ENCODE measurements at places on chromosomes 1 and 21.

DNA sequence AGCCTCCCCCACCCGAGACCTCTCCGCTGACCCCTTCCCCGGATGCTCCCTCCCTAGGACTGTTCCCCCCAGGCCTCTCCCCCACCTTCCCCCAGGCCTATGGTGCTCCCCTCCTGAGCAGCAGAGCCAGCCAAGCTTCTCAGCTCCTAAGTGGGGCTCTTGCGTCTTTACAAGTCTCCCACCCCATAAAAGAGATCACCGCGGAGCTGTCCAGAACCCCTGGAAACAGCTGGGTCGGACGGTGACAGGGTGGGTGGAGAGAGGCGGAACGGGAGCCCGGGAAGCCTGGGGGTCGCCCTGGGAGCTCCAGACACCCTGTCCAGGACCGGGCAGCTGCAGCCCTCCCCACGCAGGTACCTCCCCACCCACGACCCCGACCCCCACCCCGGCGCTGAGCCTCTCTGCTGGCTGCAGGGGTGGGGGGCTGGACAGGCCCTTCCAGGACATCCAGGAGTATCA lies 61.2 kb downstream of the WNT9A start:
- H3K27ac ChIP-seq, result no peak overlapping the region
- H3K27me3 ChIP-seq, result peaks cover 4% of the 10 kb centered on the region
- peaks cover 6% of the 10 kb centered on the region for H3K4me1 ChIP-seq
- H3K36me3 ChIP-seq, result no peaks in the 10 kb centered on the region
- no peak for DNase-seq
- peak overlapping the region; percentile 54 for H3K4me3 ChIP-seq

- no peak for DNase-seq
- no peak overlapping the region for H3K27ac ChIP-seq
- H3K27me3 ChIP-seq, result no peaks in the 10 kb centered on the region
- H3K36me3 ChIP-seq, result peaks cover 15% of the 10 kb centered on the region
- no peak overlapping the region for H3K4me3 ChIP-seq
Observed at GRCh38 chr1:168288311-168289052, 7.8 kb downstream of the TBX19 start.

DNA sequence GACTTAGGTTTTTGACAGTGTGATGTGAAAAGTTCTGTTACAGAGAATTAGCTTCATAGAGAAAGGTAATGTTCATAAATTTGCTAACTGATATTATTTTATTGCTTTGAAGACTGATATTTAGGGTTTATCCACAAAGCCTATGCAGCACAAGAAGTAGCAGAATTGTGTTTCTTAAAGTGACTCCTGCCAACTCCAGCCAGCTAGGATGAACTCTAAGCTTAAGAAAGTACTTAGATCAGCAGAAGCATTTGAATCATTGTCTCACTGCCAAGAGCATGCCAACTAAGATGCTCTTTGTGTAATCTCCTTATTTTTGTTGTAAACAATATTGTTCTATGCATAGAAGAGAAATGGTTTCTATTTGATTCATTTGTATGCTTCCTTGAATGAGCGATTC lies 589.4 kb upstream of the ADGRL4 start:
- H3K27ac ChIP-seq, result no peak overlapping the region
- H3K4me3 ChIP-seq, result no peak overlapping the region
- no peaks in the 10 kb centered on the region for H3K27me3 ChIP-seq
- no peaks in the 10 kb centered on the region for H3K36me3 ChIP-seq

GRCh38 chr1:185315445-185316071 lies 1.5 kb downstream of the IVNS1ABP start:
- peak overlapping the region; percentile 98 for H3K27ac ChIP-seq
- H3K27me3 ChIP-seq, result no peaks in the 10 kb centered on the region
- no peak for DNase-seq
- peaks cover 40% of the 10 kb centered on the region for H3K4me1 ChIP-seq
- H3K4me3 ChIP-seq, result peak overlapping the region; percentile 100

- H3K4me3 ChIP-seq, result no peak overlapping the region
- H3K27me3 ChIP-seq, result no peaks in the 10 kb centered on the region
- no peak overlapping the region for H3K27ac ChIP-seq
- peaks cover 49% of the 10 kb centered on the region for H3K36me3 ChIP-seq
Observed at GRCh38 chr1:90027281-90027680, 32.4 kb downstream of the ZNF326 start.

DNA sequence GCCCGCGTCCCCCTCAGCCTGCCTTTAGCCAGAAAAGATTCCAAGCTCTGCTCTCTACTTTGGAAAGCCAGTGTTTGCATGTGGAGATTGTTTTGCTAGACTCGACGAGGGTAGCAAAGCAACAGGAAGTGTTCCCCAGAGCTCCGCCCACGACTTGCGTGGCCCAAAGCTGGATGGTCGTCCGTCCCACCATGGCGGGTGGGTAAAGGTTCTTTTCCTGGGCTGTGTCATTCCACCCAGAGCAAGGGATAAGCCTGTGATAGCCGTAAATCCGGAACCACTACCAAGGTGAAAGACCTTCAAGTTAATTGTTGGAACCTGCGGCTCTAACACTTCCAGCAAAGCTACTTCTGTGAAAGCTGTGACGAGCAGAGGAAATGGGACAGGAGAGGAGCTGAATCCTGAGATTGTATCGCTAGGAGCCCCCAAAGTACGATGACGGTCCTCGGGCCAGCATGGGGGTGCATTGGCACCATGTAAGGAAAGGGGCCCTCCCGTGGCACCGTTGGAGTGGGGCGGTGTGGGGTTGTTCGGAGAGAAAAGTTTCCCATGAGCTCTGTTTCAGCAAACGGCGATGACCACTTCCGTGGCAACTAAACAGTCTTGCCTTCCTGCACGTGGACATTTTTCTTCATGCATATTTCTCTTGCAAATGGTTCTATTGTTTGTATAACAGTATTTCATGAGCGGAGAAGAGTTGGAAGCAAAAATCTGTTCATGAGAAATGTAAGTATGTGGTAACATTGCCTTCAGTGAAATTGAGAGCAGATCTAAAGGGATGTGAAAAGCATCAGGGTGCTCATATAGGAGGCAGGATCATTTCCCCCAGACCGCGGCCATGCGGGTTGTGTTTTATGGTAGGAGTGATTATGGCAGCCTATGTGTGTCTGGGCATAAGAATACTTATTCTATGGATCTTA lies 8.4 kb downstream of the MX2 start:
- peak overlapping the region; percentile 77 for H3K27ac ChIP-seq
- H3K4me3 ChIP-seq, result peak overlapping the region; percentile 79
- H3K4me1 ChIP-seq, result peaks cover 52% of the 10 kb centered on the region
- DNase-seq, result no peak
- H3K36me3 ChIP-seq, result peaks cover 13% of the 10 kb centered on the region

- no peaks in the 10 kb centered on the region for H3K4me1 ChIP-seq
- H3K4me3 ChIP-seq, result no peak overlapping the region
- H3K27ac ChIP-seq, result no peak overlapping the region
- DNase-seq, result no peak
- H3K36me3 ChIP-seq, result no peaks in the 10 kb centered on the region
- H3K27me3 ChIP-seq, result peaks cover 6% of the 10 kb centered on the region
Observed at GRCh38 chr1:152954436-152954835, 7.4 kb downstream of the SPRR5 start.

GRCh38 chr21:25813917-25814316 lies 79.1 kb downstream of the GABPA start:
- no peak overlapping the region for H3K4me3 ChIP-seq
- no peaks in the 10 kb centered on the region for H3K4me1 ChIP-seq
- peaks cover 1% of the 10 kb centered on the region for H3K27me3 ChIP-seq
- DNase-seq, result no peak

DNA sequence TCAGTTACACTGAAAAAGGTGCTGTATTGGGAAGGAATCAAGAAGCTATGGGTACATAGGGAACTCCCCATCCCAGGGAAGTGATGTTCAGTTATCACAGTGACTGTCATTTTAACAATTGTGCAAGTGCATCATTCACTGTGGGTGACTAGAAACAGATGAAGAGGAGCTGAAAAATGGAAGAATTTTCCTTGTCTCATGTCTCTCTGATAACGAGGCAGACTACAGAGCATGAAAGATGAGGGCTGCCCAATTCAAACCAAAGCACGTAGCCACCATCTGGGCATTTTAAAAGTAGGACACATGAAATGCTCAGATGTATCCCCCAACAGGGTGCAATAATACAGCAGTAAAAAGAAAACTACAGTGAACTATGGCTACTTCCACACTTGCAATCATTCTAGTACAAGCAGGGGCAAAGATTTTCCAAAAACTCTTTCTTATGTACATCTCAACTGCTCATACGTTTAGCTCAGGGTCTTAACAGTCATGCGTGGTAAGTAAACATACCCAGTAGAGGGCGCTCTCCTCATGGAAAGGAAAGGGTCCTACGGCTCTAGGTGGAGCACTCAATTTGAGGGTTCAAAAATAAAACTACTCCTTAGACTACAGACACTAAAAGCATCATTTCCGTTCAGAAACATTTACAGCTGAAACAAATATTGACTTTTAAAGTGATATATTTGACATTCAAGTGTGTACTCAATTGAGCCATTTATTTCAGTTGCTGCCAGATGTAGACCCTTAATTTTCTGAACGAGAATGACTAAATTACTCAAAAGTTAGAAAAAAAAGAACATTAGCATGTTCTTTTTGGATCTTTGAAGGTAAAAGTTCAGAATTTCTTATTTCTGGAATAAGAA lies 143.2 kb downstream of the KCTD3 start:
- no peak overlapping the region for H3K27ac ChIP-seq
- no peaks in the 10 kb centered on the region for H3K36me3 ChIP-seq
- H3K4me1 ChIP-seq, result no peaks in the 10 kb centered on the region

GRCh38 chr1:40094466-40095110 lies 2.5 kb downstream of the PPT1 start:
- H3K27ac ChIP-seq, result peak overlapping the region; percentile 59
- no peak for DNase-seq
- peaks cover 11% of the 10 kb centered on the region for H3K36me3 ChIP-seq
- H3K4me3 ChIP-seq, result no peak overlapping the region
- H3K4me1 ChIP-seq, result peaks cover 30% of the 10 kb centered on the region

DNA sequence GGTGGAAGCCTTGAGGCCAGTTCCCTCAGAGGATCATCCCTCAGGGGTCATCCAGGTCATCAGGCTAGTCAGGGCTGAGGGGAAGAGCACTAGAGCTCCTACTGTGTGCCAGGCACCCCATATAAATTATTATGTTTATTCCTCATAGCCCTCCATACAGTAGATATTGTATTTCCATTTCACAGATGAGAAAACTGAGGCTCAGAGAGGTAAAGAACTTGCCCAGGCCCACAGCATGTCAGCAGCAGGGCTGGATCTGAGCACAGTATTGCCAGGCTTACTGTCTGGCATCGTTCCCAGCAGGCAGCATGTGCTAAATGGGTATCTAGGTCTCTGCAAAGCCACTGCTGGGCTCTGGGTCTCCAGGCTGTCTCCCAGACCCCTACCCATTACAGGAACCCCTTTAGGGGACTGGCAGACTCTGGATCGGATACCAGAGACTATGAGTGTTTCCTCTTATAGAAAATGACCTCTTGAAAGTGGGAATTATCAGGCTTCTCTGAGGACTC lies 153.3 kb downstream of the PTPRU start:
- no peak overlapping the region for H3K27ac ChIP-seq
- DNase-seq, result no peak
- no peaks in the 10 kb centered on the region for H3K4me1 ChIP-seq
- H3K36me3 ChIP-seq, result no peaks in the 10 kb centered on the region
- peaks cover 24% of the 10 kb centered on the region for H3K27me3 ChIP-seq

GRCh38 chr1:5988596-5989285 lies 3.5 kb downstream of the NPHP4 start:
- no peak overlapping the region for H3K4me3 ChIP-seq
- H3K4me1 ChIP-seq, result peaks cover 16% of the 10 kb centered on the region
- DNase-seq, result no peak
- H3K27ac ChIP-seq, result no peak overlapping the region
- no peaks in the 10 kb centered on the region for H3K36me3 ChIP-seq

GRCh38 chr1:10630661-10631120 lies 155.9 kb downstream of the PEX14 start:
- peaks cover 11% of the 10 kb centered on the region for H3K36me3 ChIP-seq
- H3K4me1 ChIP-seq, result no peaks in the 10 kb centered on the region
- no peak overlapping the region for H3K27ac ChIP-seq
- no peak overlapping the region for H3K4me3 ChIP-seq
- DNase-seq, result no peak
- no peaks in the 10 kb centered on the region for H3K27me3 ChIP-seq

DNA sequence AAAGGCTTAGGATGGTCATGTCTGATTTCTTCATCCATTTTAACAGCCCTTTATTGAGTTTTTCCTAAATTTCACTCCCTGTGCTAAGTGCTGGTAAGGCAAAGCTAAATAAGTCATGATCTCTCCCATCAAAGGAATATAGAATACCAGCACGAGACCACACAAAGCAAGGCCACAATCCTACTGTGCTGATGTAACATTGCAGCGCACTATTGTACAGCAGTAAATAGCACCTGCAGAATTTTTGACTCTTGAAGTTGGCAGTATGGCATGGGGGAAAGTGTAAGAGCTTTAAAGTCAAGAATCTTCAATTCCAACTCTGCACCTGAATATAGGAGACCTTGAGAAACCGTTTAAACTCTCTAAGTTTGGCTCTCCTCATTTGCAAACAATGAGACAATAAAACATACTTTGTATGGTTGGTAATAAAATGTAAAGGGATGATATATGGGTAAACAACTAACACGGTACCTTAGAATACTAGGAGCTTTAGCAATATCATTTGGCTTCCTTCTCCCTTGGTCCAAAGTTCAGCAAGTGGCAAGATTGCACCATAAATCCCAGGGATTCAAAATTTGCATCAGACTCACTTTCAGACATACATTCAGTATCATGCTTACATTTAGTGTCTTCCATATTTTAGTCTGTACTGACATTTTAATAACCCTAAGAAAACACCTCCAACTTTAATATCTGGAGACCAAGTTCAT lies 132.9 kb upstream of the PRDX6 start:
- H3K27me3 ChIP-seq, result no peaks in the 10 kb centered on the region
- H3K36me3 ChIP-seq, result peaks cover 6% of the 10 kb centered on the region
- DNase-seq, result no peak
- H3K4me1 ChIP-seq, result no peaks in the 10 kb centered on the region

DNA sequence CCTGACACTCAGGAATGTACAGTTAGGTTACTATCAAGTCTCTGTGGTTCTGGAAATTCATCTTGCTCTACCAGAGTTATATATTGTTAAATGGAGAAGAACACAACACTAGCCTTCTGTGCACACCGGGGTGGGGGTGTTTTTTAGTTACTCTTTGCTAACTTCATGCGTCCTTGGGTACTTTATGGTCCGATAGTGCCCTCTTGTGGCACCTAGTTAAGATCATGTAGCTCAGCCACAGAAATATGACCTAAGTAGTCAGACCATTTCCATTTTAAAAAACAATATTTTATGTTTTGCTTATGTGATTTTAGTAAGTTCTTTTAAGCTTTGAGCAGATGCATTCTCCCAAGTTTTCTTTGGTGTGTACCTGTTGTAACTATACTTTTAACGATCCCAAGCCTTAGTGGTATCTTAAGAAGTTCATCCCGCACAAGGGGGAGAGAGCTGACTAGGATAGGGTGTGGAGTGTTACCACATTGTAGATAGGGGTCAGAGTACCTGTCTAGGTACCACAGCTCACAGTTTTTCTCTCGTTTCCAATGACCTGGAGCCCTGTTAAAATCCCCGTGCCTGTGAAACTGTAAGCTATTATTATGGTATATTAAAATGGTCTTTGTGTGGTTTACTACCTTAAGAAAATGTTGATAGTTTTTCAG lies 20.6 kb upstream of the SH3D21 start:
- no peak overlapping the region for H3K4me3 ChIP-seq
- H3K27ac ChIP-seq, result peak overlapping the region; percentile 73
- peaks cover 25% of the 10 kb centered on the region for H3K36me3 ChIP-seq

GRCh38 chr1:41660570-41661427 lies 176.3 kb upstream of the EDN2 start:
- peak overlapping the region; percentile 57 for H3K27ac ChIP-seq
- H3K4me1 ChIP-seq, result peaks cover 47% of the 10 kb centered on the region
- H3K27me3 ChIP-seq, result no peaks in the 10 kb centered on the region
- DNase-seq, result no peak
- H3K36me3 ChIP-seq, result peaks cover 2% of the 10 kb centered on the region

- no peak overlapping the region for H3K4me3 ChIP-seq
- H3K27ac ChIP-seq, result no peak overlapping the region
- H3K4me1 ChIP-seq, result peaks cover 15% of the 10 kb centered on the region
- peaks cover 2% of the 10 kb centered on the region for H3K27me3 ChIP-seq
- no peaks in the 10 kb centered on the region for H3K36me3 ChIP-seq
Observed at GRCh38 chr1:10691740-10692125, 104.7 kb downstream of the CASZ1 start.

Measured in memory B cell (primary cell).